Activated T-cell treated with anti-CD3 and anti-CD28 coated beads for 24 hours (primary cell): ENCODE measurements at places on chromosomes 16 and 17.

GRCh38 chr16:4663777-4664465 is 29.4 kb upstream of the NUDT16L1 start:
- DNase-seq = no peak

DNA sequence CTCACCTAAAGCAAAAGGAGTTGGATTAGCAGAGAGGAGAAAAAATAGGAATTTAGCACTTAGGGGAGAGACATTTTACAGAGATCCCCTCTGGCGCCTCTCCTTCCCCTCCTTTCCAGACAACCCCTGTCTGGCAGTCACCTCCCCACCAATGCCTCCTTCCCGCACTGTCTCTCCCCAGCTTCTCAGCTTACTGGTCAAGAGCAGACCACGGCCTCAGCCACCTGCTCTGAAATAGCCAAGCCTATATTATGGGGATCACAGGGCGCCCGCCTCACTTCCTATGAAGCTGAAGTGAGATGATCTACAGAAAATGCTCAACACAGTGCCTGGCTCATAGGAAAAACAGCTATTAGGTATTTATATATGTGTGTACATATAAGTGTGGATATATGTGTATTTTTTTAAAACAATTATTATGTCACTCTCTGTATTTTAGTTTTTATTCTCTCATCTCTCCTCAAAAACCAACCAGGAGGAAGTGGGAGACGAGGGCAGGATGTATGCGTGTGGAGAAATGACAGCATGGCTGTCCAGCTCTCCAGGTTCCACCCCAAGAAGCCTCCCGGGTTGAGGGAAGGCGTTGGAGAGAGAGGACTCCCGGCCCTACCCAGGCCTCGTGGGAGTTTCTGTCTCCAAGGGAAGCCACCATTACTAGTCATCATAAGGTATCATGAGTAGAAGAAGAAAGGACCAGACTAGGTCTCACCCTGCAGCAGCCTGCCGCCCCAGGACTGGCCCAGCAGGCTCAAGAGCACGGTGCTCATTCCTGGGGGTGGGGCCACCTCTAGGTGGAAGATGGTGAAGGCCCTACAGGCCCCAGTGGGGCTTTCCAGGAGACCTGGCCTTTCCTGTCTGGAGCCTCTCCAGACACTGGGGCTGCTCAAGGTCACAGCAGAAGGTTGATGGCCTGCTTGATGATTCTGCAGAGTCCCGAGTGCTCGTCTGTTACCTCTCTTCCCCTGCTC is 27.2 kb downstream of the MAP3K14 start:
- no peak for DNase-seq

GRCh38 chr16:66473654-66474519 is 46.8 kb downstream of the BEAN1 start:
- no peak for DNase-seq

- no peak for DNase-seq
Observed at GRCh38 chr16:69479775-69480174, 55.4 kb downstream of the CYB5B start.

DNA sequence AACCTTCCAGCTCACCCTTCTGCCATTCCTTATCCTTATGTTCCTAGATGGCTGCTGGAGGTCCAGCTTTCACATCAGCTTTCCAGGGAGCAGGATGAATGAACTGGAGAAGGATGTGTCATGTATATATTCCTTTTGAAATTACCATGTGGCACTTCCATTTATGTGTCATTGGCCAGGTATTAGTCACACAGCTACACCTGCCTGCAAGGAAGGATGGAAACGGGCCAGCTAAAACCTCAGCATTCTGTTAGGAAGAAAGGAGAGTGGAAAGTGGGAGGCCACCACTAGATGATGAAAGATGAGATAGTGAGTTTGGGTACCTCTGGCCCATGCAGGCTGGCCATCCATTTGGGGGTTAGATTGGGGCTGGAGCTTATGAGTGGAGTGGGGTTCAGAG is 67.5 kb downstream of the KSR1 start:
- DNase-seq = no peak

DNA sequence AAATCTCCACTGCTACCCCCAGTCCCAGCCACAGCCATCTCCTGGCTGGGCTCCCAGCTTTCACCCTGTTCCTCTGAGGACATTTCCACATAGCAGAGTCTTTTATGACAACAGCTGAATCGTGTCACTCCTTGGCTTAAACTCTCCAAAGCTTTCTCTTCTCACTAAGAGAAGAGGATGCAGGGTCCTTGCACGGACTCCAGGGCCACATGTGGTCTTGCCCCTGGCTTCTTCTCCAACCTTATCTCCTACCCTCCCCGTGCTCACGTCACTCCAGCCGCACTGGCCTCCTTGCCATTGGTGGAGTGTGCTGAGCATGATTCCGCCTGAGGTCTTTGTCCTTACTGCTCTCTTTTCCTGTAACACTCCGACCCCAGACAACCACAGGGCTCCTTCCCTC is 39.9 kb upstream of the CCDC182 start:
- DNase-seq = no peak

DNA sequence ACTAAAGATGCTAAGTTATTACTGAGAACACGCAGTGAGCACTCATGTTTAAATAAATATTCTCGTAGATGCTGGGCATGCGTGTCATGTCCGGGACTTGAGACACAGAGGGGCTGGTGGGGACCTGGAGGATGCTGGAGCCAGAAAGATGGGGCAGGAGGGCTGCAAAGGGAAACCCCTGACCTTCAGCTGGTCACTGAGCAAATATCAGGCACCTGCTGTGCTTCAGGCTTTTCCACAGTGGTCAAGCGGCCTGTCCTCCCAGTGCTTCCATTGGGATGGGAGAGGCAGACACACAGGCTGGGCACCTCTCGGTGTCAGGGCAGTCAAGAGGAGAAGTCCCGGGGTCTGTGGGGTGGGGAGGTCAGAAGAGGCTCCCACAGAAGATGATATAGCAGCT is 211.4 kb downstream of the GSG1L start:
- no peak for DNase-seq

- DNase-seq = no peak
Observed at GRCh38 chr17:72099919-72100318, 20.9 kb upstream of the SOX9 start.

- no peak for DNase-seq
Observed at GRCh38 chr16:60741810-60742209, 1294.4 kb downstream of the CDH8 start.

GRCh38 chr16:49889725-49890397 is 33.9 kb upstream of the ZNF423 start:
- DNase-seq = no peak

GRCh38 chr17:81120149-81120484 is 45.2 kb upstream of the PVALEF start:
- no peak for DNase-seq

DNA sequence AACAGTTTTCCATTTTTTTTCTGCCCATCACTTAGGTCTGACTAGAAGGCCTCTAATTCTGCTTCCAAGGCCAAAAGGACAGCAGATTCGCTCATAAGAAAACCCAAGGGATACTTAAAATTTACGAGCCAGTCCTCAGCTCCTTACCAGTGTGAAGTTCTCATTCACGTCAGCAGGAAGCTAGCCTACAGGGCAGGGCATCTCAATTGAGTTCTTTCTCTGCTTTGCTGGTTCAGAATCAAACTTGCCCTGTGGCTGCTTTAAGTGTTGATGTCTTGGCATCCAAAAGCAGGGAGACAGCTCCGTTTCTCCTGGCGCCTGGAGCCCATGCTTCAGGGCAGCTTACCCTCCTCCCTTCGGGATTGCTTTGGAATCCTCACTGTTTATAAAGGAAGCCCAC is 136.0 kb downstream of the ANKFN1 start:
- DNase-seq = no peak

DNA sequence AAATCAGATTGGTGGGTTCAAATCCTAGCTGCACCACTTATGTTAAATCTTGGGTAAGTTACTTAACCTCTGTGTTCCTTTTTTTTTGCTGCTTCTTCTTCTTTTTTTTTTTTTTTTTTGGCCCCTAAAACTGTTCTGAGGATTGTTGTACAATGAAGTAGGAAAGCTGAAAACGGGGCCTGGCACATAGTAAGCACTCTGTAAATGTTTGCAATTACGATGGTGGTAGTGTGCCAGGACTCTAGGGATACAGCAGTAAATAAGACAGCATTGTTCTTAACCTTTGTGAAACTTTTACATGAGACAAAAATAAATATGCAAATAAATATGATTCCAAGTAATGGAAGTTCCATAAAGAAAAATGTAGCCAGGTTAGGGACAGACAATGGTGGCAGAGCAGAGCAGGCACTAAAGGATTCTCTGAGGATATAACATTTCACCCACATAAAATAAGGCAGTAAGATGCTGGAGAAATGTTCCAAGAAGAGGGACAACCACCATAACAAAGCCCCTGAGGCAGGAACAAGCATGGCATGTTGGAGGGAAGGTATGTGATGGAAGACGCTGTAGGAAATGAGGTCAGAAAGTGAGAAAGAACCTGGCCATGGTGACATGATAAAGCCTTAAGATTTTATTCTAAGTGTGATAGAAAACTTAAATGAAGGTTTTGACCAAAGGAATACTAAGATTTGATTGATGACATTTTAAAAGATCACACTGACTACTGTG is 127.3 kb downstream of the NLK start:
- DNase-seq = no peak

GRCh38 chr17:19750835-19751234 is 2.7 kb upstream of the ALDH3A1 start:
- no peak for DNase-seq

- DNase-seq = no peak
Observed at GRCh38 chr17:44912763-44913544, 2.3 kb downstream of the GFAP start.

GRCh38 chr16:68508641-68509240 is 30.4 kb upstream of the ZFP90 start:
- no peak for DNase-seq

DNA sequence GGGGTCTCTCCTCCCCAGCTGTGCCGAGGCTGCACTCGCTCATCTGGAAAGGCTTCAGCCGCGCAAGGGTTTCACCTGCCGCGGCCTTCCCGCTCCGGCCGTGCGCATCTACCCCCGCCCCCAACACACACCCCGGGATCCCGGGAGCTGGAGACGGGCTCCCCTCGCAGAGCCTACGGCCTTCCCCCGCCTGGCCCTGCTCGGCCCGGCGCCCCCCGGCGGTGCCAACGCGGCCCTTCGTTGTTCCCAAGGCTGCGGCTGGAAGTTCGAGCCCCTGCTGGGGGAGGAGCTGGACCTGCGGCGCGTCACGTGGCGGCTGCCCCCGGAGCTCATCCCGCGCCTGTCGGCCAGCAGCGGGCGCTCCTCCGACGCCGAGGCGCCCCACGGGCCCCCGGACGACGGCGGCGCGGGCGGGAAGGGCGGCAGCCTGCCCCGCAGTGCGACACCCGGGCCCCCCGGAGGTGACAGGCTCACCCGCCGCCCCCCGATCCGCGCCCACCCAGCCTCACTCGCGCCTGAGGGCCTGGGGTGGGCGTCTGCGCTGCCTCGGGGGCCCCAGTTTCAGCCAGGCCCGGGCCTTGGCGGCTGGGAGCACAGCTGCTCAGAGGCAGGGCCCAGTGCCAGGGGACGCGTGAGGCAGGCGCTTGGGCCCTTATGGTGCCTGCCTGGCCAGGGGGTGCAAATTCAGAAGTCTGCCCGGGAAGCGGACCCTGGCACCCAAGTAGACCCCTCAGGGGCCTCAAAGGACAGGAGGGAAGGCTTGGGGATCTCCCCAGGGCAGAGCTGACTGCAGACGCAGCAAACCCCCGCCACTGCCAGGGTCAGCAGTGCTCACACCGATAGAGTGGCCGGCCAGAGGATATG is 11.2 kb downstream of the GALK1 start:
- DNase-seq = peak; percentile 59

DNA sequence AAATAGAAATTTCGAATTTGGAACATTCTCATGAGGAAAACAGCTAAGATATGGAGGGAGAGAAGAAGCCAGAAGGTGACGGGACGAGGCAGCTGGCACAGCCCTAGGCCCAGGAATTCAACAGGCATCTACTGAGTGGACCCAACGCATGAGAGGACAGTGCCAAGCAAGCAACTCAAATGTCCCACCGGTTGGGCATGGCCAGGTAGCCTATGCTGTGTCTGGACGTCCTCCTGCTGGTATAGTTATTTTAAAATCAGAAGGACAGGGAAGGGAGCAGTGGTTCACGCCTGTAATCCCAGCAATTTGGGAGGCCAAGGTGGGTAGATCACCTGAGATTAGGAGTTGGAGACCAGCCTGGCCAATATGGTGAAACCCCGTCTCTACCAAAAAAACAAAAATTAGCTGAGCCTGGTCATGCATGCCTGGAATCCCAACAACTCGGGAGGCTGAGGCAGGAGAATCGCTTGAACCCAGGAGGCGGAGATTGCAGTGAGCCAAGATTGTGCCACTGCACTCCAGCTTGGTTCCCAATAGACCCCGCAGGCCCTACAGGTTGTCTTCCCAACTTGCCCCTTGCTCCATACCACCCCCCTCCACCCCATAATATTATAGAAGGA is 2.0 kb downstream of the GH1 start:
- DNase-seq = no peak

GRCh38 chr16:85567101-85567866 is 45.8 kb upstream of the GSE1 start:
- DNase-seq = no peak

- DNase-seq = no peak
Observed at GRCh38 chr16:9135797-9136196, 44.4 kb downstream of the HAPSTR1 start.

GRCh38 chr16:50365791-50366575 is 2.8 kb downstream of the BRD7 start:
- DNase-seq = no peak

- DNase-seq = no peak
Observed at GRCh38 chr16:1651094-1651973, 26.7 kb upstream of the JPT2 start.

GRCh38 chr17:82087961-82088837 is 9.8 kb downstream of the FASN start:
- no peak for DNase-seq

DNA sequence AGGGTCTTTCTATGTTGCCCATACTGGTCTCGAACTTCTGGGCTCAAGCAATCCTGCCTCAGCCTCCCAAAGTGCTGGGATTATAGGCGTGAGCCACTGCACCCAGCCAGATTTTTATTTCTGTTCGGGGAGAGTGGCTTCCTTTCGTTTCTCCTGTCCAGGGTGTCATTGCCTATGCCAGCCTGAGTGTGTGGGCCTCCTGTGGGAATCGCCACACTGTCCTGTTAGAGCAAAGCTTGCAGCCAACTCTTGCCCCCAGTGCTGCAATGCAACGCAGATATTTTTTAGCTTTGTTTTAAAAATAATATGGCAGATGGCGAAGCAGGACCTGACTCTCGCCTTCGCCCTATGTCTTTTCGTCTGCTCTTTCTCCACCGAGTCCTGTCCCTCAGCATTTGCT is 395.0 kb downstream of the SNX29 start:
- DNase-seq = no peak

DNA sequence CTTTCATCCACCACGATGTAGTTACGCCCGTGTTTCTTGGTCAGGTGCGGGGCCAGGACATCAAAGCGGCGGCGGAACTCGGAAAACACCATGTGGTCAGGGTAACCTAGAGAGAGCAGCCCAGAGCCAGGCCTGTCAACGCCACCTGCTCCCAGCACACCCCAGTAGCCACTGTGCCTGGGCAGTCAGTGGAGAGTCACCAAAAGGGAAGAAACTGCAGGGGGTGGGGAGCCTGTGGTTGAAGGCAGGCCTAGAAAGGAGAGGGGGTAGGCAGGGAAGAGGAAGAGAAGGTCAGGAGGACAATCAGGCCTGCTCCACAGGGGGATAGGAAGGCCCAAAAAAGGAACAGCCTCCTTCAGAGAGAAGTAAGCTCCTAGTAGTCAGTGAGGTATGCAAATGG is 64.1 kb downstream of the PIPOX start:
- DNase-seq = no peak
